ENCODE measurements at places on chromosomes 16 and 17.
A peak's percentile ranks its signal among the peaks of the same experiment; 100 is the strongest.

DNA sequence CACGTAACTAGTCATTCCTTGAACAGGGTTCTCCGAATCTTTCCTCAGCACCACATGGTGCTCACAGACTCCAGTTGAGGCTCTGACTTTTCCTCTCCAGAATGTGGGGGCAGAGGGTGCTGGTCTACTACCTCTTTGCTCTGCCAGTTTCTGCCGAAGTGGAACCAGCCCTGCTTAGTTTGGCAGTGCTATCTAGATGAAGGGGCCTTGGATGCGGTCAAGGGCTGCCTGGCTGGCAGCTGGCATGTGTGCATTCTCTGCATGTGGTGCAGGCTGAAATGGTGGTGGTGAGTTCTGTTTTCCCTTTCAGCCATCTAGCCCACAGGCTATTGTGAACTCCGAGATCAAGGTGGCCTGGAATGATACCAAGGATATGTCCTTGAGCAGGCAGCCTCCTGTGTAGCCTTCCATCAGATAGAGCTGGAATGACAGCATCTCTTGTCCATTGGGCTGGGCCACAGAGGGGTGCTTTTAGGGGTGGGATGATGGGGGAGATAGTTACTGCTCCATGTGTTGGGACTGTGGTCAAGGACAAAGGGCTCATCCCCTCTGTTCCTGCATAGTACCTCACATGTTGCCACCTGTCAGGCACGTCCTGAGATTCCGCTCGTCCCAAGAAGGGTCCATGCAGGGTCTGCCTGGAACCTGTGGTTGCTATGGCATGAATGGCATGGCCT, 2.0 kb downstream of the DYNLL2 start:
- DNase-seq, result no peak

DNA sequence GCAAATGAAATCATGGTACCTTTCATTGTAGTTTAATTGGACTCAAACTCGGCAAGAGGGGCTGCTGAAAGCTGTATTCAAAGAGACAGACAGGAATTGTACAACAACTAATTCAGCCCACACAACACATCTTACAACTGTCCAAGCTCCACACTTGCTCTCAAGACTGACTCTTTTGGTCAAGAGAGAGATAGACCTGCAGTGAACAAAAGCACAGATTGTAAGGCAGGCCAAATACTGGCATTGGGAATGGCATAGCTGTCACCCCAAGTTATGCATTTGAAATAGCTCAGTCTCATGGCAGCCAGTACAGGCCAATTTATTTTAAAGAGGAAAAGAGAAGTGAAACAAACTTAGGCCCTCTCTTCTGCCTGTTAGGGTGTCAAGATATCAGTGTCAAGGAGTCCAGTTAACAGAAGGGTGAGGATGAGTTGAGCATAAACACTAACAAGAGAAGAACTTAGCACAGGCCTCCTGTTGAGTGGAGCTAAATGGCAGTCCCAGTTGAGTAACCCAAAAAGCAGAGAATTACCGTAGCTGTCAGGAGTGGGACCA, 215.7 kb downstream of the IRX3 start:
- no peak for DNase-seq

GRCh38 chr17:51598824-51599223, 338.5 kb downstream of the UTP18 start:
- DNase-seq, result no peak

DNA sequence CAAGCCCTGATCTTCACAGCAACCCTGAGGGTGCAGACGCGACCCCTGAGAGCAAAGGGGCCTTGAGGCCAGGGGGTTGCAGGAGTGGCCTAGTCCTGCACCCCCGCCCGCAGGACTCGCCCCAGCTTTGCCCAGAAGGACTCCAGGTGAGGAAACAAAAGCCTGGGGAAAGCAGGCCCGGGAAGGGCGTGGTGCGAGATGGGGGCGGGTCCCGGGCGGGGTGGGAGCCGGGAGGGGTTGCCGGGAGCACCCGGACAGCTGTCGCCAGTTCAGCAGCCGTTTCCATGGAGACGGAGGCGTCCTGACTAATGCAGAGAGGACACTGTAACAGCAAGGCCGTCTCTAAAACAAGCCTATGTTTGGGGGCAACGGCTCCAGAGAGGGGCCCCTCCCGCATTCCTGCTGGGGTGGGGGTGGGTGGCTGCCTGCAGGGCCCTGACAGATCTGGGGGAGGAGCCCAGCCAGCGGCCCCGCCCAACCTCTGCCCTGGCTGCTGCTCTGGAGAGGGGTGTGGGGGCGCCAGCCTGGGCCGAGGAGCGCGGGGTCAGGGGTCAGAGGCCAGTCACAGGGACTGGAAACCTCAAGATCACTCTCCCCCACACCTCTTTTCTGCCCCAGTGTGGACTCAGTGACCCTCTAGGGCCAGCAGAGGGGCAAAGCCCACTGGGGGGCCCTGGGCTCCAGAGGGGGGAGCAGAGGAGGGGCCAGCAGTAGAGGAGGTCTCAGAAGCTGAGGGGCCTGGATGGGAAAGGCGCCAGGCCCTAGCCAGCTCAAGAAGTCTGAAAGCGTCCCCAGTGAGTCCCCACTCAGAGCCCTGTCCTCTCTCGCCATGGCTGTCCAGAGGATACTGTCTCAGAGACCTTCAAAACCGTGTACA, 3.1 kb upstream of the TPPP3 start:
- DNase-seq, result peak; percentile 77

- DNase-seq, result no peak
Observed at GRCh38 chr16:85541181-85541580, 71.9 kb upstream of the GSE1 start.

GRCh38 chr16:21526923-21527807, 72.2 kb upstream of the METTL9 start:
- no peak for DNase-seq
